ENCODE measurements at places on chromosomes 16 and 17.

GRCh38 chr17:47208744-47209488, at the start of gene MYL4:
TSS of gene MYL4 (plus strand) at chr17:47209348. CDS start at chr17:47209423, 75 bp downstream.
- DNase-seq = no peak

DNA sequence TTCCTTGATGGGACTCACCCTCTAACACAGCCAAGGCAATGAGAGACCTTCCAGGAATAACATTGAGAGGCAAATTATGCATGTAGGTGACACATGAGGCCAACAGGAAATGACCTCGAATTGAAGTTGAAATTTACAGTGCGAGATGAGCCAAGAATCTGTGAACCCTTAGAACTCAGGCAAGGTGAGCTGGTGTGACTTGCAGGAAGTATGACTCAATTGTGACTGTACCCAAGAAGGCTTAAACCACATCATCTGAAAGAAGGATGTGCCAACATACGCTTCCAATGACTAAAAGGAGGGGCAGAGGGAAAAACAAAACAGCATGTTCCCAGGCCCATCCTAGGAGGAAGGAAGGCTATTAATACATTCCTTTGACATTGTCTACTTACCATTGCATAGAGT, 44.8 kb downstream of the PITPNC1 start:
- DNase-seq = no peak

GRCh38 chr17:3015890-3016289, 47.5 kb downstream of the OR1D5 start:
- no peak for DNase-seq

- no peak for DNase-seq
Measured at GRCh38 chr17:45775148-45775547, 9.0 kb upstream of the CRHR1 start.

- no peak for DNase-seq
Measured at GRCh38 chr17:69286257-69286656, 40.7 kb downstream of the ABCA5 start.

- no peak for DNase-seq
Measured at GRCh38 chr17:40960144-40960543, 6.6 kb downstream of the KRT39 start.

- DNase-seq = no peak
Measured at GRCh38 chr16:8641671-8642070, 20.2 kb downstream of the METTL22 start.

DNA sequence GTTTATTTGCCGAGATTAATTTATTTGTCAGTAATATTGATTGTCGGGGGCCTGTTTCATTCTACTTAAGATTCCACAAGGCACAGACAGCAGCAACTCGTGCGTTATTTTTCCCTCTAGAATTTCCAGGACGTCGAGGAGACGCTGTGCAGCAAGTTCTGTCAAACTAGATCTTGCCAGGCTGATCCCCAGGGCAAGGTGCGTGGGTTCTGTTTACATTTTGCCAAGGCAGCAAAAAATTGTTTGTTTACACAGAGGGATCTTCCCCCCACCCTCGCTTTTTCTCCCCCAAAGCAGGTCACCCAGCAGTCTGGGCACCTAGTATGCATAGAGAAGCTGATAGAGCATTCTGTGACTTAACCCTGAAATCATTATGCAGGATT, 111.4 kb downstream of the IRX3 start:
- no peak for DNase-seq

DNA sequence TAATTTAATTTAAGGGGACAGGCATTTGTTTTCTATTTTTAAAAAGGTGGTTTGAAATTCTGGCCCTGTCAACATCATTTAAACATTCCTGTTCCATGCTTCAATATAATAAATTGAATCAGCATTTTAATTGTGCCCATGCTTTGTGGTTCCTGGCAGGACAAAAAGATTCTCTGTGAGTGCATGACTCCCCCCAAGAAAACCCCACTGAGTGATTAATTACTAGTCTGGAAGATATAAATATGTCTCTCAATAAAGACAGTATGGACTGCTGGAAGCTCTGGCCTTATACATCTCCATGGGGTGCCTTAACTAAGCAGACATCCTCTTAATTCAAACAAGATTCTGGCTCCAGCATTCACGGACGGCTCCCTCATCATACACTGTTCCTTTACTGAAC, 95.0 kb upstream of the PSMD7 start:
- peak; percentile 6 for DNase-seq

GRCh38 chr17:57892146-57892819, 42.4 kb upstream of the MRPS23 start:
- DNase-seq = no peak

DNA sequence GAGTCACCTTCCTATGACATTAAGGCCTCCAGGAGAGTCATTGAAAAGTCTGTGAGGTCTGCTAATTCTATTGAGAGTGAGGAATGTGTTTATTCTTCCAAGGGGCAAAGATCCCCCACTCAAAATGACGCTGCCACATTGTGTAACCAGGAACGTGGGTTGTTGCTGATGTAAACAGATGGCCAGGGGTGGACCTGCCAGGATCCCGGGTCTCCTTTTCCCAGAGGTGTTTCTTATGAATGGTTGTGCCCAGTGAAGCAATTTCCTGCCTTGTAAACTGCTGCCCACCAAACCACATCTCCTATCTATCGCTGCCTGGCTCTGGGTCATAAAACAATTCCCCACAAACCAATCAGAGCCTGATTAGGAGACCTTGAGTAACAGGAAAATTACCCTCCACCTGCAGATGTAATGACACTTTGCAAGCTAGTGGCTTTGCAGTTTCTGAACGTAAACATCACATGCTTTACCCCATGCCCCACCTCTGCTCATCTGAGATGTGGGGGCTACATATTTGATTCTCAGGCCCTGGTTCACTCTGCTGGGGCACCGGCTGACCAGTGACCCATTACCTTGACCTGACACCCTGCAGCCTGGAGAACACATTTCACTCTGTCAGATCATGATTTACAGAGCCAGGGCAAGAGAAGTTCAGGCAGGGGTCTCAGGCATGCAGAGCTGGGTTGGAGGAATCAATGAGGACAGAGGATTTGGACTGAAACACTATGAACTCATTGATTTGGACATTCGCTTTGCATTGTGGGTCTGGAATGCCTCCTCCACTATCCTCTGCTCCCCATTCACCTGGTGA, 33.1 kb upstream of the DDX52 start:
- DNase-seq = no peak

- DNase-seq = no peak
Measured at GRCh38 chr16:26464576-26465266, 602.0 kb upstream of the C16orf82 start.

- DNase-seq = no peak
Measured at GRCh38 chr16:12336141-12336540, 359.6 kb downstream of the SNX29 start.

DNA sequence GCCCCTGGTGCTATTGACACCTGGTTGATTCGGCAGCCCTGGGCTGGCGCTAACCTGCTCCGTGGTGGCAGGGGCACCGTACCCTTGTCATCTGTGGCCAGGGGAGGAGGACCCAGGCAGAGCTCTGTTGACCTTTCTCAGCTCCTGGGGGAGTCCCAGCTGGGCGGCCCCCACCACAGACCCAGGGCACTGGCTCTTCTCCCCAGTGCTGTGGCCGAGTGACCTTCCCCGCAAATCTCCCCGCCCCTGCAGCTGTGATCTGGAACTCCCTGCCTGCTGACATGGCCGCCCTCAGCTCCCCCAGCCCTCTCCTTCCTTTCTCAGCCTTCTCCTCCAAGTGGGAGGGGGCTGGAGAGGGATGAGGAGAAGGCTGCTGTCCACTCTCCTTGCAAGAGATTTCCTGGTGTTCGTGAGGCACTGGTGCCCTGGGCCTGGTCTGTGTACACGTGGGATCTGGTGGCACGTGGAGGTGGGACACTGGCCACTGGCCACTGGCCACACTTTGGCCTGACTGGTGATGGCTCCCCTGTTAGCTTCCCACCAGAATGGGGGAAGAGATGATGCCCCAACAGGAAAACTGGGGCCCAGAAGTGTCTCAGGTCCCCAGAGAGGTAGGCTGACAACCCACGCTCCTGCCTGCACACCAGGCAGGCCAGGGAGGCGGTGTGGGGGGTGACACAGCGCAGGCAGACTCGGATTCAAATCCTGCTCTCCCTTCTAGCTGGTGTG, 8.2 kb downstream of the FMNL1 start:
- no peak for DNase-seq

- DNase-seq = no peak
Measured at GRCh38 chr16:87826798-87827587, 42.3 kb downstream of the SLC7A5 start.

- DNase-seq = no peak
Measured at GRCh38 chr17:64355536-64356303, 34.9 kb downstream of the PECAM1 start.

DNA sequence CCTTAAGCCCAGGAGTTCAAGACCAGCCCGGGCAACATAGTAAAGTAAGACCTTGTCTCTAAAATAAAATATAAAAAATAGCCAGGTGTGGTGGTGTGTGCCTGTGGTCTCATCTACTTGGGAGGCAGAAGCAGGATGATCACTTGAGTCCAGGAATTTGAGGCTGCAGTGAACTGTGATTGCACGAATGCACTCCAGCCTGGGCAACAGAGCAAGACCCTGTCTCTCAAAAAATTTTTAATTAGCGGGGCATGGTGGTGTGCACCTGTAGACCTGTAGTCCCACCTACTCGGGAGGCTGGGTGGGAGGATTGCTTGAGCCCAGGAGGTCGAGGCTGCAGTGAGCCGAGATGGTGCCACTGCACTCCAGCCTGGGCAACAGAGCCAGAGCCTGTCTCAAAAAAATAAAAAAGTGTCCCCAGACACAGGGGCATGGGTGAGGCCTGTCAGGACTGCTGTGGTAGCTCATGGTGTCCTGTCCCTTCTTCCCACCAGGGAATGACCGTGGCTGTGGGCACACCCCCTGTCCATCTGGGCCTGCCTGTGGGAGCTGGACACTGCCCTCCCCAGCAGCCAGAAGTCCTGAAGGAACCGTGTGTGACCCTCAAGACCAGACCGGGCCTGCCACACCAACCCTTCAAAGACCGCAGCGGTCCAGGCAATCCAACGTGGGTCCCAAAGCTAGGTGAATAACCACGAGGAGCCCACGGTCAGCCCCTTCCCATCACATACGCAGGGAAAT, 30.8 kb upstream of the GAA start:
- no peak for DNase-seq

DNA sequence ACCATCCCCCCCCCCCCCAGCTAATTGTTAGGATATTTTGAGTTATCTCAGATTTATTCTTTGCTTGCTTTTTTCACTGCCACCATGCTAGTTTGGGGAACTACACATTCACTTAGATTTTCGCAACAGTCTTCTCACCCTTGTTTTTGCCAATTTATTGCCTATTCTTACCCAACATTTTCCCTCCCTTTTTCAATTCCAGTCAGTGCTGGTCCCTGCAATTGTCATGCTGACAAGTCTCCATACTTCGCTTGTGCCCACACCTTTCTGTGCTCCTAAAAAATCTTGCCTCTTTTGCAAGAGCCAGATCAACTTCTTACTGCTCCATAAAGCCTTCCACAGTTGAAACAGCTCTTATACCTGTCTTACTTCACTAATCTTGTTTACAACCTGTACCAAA, 16.3 kb downstream of the TNRC6A start:
- DNase-seq = no peak

DNA sequence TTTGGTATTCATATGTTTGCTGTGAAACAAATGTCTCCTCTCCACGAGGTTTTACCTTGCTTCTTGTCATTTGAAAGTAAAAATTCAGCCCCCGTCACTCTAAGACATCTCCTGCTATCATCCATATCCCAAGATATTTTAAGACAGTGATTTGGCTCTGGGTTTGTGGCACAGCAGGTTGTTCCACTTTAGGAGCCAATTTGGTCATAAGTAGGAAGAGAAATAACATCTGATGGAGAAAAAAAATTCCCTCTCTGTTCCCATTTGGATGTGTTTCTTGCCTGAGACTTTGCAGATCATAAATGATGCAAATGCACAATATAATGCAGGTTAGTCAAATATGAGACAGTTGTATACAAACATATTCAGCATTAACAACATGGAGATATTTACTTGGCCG, 309.5 kb downstream of the CDH8 start:
- DNase-seq = no peak

- DNase-seq = no peak
Measured at GRCh38 chr16:81879625-81880024, 100.5 kb downstream of the PLCG2 start.

- no peak for DNase-seq
Measured at GRCh38 chr17:62975206-62975605, 9.2 kb downstream of the TANC2 start.

- DNase-seq = no peak
Measured at GRCh38 chr17:42227849-42228700, 33.8 kb upstream of the GHDC start.

GRCh38 chr17:44628243-44629188, 27.8 kb upstream of the MEIOC start:
- no peak for DNase-seq

GRCh38 chr17:21425736-21426135, 49.6 kb downstream of the KCNJ12 start:
- no peak for DNase-seq

DNA sequence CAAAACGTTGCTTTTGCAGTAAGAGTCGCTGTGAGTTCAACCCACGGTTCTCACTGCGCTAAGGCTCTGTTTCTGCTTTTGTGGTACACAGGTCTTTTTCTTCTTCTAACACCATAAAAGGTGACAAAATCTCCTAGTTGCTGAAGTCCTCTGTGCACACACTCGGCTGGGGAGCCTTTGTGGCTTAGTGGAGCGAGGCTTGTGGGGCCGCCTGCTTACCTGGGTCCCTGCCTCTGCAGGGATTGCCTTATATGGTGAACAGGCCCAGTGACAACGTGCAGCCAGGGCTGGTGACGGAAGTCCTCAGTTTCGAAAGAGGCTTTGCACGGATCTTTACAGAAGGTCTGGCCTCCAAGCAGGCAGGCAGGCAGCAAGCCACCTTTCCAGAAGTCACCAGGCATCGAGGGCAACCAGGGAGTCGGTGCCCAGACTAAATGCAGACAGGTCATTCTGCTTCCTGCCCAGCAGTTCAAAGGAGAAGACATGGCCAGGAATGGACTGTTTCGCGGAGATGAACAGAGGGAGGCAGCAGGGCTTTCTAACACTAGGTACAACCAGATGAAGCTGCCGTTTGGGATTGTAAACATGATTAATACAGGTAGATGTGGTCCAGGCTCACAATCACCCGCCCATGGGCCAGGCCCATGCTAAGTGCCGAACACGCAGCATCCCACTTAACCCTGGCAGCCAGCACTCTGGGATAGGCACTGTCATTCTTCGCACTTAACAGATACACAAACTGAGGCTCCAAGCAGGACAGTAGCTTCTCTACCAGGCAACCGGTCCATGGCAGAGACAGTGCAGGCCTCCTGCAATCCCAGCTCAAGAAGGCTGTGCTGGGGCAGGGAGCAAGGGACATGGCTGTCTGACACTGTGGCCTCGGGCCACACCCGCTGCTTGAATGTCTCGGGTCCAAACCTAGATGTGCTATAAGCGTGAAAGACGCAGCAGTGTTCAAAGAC, 10.7 kb upstream of the MEAK7 start:
- no peak for DNase-seq

GRCh38 chr17:44314869-44315661, 6.7 kb downstream of the RUNDC3A start:
- no peak for DNase-seq

DNA sequence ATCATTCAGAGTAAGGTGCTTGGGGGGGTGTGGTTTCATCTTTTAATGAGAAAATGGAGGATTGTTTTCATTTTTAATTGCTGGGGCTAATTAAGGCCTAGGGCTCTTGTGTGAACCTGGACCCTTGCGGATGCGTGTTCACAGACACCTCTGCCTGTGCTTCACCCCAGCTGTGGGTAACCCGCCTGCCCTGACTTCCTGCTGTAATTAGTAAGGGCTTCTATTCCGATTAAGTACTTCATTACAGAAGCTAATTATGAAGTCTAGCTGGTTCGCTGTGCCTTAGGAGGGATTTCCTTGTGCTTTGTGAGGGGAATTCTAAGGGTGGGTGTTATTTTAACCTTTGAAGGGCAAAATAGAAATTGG, 215.3 kb downstream of the PMP22 start:
- DNase-seq = no peak
